ENCODE measurements at places on chromosomes 3 and 15.
A peak's percentile ranks its signal among the peaks of the same experiment; 100 is the strongest.

DNA sequence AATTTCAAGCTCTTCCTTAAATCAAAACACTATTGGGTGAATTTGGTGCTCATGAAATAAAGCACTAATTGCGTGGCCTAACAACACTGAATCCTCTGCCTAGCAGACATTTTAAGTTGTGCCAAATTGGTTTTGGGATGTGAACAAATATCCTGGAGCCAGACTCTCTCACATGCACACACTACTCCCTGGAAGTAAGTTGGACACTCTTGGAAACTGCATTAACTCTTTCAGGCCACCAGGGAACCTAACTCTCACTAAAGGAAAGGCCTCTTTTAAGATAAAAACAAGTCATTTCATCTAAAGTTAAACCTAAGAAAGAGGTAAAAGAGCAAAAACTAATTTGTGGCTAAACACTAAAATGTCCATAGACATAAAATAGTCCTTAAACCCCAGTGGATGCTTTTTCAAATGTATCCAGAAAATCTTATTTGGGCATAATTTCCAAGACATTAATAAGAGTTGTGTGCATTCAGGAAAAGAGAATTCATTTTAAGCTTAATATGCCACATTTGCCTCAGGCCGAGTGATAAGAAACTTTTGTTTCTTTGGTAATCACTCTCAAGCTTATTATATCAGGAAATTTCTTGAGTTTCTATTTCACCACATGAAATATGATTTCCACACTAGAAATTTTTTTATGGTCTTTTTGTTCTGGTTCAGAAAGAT, 61.8 kb downstream of the ZBTB20 start:
- no peak for DNase-seq

DNA sequence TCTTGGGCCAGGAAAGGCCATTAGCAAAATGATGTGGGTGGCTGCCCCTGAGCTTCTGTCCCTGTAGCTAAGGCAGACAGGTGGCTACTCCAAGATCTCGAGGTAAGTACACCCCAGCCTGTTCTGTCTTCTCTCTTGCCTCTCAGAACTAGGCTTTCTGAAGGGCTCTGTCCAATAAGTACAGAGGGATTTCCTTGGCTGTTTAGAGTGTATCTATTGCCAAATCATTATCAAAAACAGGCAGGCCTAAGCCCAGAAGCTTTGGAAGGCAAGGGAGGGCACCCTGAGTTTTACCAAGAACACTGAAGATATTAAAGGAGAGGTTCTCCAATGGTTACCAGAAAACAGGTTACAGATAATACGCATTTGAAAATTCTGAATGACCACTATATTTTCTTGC, 156.6 kb downstream of the MYRIP start:
- no peak for DNase-seq

DNA sequence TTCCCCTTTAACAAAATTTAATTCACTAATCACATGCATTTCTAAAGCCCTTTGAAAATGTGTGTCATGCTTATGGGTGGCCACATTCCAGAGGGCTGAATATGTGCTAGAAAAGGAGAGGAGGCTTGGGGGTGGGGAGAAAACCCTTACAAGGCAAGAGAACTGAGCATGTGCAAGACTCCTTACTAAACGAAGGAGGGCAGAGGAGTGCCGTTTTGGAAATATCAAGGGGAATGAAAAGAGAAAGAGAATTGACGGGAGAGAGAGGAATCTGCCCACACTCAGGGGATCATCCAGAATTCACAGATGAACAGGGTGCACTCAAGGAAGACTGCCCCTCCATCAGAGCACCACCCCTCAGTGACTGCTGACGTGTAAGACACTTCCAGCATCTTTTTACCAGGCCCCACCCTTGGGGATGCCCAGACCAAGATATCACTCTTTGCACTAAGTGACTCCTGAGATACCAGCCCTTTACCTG, 37.9 kb upstream of the TSC22D2 start:
- DNase-seq, result no peak

DNA sequence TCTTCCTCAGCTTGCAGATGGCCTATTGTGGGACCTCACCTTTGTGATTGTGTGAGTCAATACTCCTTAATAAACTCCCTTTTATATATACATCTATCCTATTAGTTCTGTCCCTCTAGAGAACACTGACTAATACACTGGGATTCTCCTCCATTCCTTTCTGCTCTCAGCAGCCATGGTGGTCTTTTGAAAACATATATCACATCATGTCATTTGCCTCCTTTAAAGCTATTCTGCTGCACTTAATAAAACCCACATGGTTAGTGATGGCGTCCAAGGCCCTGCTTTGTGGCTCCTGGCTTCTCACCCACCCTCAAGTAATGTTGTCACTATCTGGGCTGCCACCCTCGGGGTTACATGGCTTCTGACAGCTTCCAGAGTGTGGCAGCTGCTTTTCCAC, 169.5 kb downstream of the CADPS start:
- no peak for DNase-seq

- DNase-seq, result peak; percentile 62
Measured at GRCh38 chr15:59138243-59138642, 33.3 kb downstream of the CCNB2 start.

GRCh38 chr3:14814411-14814871, 4.3 kb upstream of the FGD5 start:
- DNase-seq, result no peak

- no peak for DNase-seq
Measured at GRCh38 chr15:31338318-31338878, 11.8 kb downstream of the KLF13 start.

- DNase-seq, result no peak
Measured at GRCh38 chr15:73014904-73015303, 37.4 kb upstream of the NEO1 start.

- DNase-seq, result peak; percentile 64
Measured at GRCh38 chr15:65981837-65982626, 112.7 kb downstream of the RAB11A start.

DNA sequence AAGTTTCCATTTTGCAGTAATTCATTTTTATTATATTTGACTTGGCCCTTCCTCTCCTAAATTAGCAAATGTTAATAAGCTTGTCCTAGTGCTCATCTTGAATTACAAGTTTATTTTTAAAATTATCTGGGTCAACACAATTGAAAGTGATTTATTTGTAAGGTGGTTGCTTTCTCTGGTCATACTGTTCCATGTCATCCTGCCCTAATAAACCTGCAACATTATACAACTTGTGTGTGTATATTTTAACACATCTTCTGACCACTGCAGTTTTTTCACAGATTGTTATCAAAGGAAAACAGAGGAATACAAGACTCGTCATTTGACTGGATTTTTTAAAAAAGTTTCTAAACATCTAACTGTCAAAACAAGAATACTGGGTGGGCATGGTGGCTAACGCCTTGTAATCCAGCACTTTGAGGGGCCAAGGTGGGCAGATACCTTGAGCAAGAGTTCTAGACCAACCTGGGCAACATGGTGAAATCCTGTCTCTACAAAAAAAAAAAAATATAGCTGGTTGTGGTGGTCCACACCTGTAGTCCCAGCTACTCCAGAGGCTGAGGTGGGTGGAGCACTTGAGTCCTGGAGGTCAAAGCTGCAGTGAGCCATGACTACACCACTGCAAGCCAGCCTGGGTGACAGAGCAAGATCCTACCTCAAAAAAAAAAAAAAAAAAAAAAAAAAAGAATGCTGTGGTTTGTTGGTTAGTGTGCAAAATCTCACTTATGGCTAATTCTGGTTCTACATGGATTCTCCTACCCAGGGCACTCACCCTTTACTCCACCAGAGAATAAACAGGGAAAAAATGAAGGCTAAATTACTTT, 5.0 kb upstream of the LRRFIP2 start:
- DNase-seq, result no peak

- DNase-seq, result no peak
Measured at GRCh38 chr3:103169289-103169688, 734.5 kb downstream of the ZPLD1 start.

GRCh38 chr3:197749315-197749600, 425 bp upstream of the FYTTD1 start:
- DNase-seq, result peak; percentile 66

- DNase-seq, result no peak
Measured at GRCh38 chr3:113450911-113451310, 9.6 kb upstream of the CFAP44 start.

DNA sequence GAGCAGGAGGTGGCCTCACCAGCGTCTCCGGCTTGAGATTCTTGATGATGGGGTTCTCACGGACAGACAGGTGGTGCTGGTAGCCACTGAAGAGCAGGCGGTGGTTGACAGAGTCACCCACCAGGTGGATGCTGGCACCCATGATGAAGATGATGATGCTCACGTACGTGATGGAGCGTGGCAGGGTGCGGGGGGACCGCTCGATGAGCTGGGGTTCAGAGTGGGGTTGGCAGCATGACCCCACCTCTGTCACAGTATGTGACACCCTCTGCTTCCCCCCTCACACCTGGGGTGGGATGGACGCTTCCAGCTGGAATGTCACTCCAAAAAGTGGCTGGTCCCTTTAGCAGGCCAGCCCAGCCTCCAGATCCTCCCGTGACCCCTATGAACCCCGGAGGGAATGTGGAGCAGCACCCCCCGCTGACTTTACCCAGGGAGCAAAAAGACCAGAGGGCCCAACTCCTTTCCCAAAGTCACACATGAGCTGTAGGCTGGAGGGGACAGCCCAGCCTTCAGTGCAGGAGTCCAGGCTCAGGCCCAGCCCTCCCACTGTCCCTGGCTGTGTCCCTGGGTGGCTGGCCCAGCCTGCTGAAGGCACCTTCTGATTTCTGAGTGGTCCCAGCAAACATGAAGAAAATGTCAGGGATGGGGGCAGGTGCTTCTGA, 6.7 kb upstream of the CALML4 start:
- no peak for DNase-seq

DNA sequence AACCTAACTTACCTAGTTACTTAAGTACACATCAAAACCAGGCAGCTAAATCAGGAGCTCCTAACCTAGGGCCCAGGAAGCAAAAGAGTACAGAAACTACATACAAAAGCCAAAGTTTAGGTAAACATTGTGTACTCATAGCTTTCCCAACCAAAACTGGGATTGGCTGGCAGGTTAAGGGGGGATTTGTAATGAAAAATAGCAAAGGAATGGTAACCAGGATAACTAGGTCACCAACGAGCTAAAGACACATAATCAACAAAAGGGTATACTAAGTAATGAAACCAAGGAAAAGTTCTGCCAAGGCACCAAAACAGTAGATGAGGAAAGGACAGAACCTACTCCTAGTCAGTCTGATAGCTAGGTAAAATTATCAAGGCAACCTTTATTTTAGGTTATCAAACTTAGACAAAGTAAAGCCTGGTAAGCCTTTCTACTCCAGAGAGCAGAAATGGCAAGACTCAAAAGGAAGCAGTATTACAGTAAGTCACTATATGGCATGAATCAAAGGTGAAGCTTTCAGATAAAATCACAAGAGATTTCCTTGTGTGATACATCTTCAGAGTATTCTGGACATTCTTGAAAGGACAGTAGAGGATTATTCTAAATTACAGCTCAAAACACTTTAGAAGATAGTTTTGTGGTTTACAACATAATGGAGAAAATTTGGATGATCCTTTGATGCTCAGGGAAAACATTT, 10.2 kb downstream of the TRA2B start:
- DNase-seq, result no peak

DNA sequence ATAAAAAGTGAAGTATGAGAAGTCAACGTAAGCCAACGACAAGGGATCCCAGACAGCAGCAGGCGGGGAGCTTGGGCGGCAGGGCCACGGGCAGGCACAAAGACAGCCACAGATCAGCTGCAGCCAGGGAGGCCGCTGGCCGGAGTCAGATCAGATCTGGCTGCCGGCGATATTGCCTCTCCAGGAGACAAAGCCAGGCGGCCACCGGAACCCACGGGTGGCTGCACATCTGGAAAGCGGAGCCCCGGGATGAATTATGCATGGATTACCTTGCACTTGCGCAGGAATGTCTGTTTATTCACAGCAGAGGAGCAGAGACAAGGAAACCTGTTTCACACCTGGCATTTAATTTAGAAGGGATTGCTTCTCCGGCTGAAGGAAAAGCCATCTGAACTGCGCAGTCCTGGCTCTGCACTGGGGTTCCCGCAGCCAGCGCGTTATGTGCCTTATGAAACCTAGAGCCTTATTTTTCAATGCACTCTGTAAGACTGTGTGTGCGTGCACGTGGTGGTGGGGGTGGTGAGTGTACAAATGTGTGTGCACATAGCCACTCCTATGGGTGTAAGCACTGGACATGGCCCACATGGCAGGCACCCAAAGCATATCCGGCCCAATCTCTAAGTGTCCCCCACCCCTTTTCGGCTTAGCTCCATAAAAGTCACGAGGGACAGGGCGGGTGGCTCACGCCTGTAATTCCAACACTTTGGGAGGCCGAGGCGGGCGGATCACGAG, 427.8 kb upstream of the MCTP2 start:
- DNase-seq, result no peak

- no peak for DNase-seq
Measured at GRCh38 chr15:69056365-69056764, 41.9 kb downstream of the NOX5 start.

GRCh38 chr15:58330741-58331559, 100.8 kb upstream of the LIPC start:
- DNase-seq, result no peak

GRCh38 chr15:66065325-66065724, 188.2 kb downstream of the MEGF11 start:
- DNase-seq, result no peak

DNA sequence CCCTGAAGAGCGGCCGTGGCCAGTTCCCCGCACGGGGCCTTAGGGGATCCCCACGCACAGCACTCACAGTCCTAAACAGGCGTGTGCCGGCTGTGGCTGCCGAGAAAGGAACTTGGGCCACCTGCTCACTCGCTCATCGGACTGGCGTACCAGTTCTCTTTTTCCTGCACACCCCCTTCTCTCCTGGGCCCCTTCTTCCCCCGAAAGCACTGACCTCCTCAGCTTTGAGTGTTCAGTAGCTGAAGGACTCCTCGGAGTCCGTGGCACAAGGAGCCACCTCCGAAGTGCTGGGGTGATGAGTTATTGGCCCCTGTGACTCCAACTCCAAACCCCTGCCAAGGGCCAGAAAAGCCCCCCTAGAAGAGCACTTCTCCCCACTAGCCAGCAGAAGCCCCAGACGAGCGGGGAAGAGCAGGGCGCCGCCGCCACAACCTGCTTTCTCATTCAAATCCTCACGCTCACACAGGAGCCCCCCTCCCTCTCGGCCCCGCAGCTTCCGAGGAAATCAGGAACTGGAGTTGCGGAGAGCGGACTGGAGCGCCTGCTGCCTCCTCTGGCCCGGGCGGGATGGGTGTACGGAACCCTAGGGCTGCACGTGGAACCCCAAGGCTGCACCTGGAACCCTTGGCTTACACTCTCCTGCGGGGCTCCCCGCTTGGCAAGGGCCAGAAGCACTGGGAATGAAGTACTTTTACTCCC, at the start of gene PLCH1:
PLCH1 (minus strand) TSS at position 446 of the 699 bp plus-strand sequence. CDS start 40,847 bp downstream, outside the sequence.
- peak; percentile 35 for DNase-seq

DNA sequence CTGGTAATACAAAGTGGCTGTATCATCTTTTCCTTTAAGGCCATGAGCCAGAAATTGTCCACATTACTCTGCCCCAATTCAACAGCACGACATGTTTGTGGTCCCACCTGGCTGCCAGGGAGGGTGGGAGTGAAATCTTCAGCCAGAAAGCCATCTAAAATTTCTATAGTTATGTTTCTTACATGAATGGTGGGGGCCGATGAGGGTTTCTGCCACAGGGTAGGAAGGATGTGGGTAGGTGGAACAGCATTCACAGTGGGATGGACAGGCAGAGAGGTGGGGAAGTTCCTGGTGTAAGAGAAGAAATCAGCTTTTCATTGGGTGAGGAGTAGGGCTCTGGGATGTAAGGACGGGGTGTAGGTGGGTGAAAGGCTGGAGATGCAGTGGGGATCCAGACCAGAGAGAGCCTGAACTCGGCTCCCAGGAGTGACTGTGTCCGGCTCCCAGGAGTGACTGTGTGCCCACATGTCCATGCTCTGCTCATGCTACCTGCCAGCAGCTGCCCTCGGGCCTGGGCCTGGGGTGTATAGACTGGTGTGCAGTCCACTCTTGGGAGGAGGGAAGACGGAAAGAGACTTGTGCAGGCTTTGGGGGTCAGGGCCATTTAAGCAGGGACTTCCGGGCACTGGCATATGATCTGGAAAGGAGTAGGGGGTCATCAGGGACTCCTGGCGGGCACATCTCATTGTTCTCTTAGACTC, 3.8 kb upstream of the FBLN2 start:
- no peak for DNase-seq
